ENCODE measurements at places on chromosomes 11 and 22. TPM values are rescaled to one million over a fixed set of nuclear protein-coding genes. Genes with fewer than 3 reads are reported as not detected.

The IGHMBP2 gene
- 26.8 TPM for total RNA-seq

The MS4A15 gene
- not detected for total RNA-seq

The EMID1 gene
- 1.0 TPM for total RNA-seq

The MRGPRX4 gene
- not detected for total RNA-seq

The MICAL2 gene
- 136 TPM for total RNA-seq

The MRPL49 gene
- total RNA-seq, result 54.6 TPM

The MPZL3 gene
- total RNA-seq, result 1.8 TPM

The CD3D gene
- total RNA-seq, result not detected

The NFAM1 gene
- 2.1 TPM for total RNA-seq

- DNase-seq, result no peak
- no peaks in the 10 kb centered on the region for H3K27me3 ChIP-seq
- H3K27ac ChIP-seq, result no peak overlapping the region
- H3K36me3 ChIP-seq, result no peaks in the 10 kb centered on the region
These were observed 35.8 kb downstream of the OR4C6 start for GRCh38 chr11:55697817-55698216.

DNA sequence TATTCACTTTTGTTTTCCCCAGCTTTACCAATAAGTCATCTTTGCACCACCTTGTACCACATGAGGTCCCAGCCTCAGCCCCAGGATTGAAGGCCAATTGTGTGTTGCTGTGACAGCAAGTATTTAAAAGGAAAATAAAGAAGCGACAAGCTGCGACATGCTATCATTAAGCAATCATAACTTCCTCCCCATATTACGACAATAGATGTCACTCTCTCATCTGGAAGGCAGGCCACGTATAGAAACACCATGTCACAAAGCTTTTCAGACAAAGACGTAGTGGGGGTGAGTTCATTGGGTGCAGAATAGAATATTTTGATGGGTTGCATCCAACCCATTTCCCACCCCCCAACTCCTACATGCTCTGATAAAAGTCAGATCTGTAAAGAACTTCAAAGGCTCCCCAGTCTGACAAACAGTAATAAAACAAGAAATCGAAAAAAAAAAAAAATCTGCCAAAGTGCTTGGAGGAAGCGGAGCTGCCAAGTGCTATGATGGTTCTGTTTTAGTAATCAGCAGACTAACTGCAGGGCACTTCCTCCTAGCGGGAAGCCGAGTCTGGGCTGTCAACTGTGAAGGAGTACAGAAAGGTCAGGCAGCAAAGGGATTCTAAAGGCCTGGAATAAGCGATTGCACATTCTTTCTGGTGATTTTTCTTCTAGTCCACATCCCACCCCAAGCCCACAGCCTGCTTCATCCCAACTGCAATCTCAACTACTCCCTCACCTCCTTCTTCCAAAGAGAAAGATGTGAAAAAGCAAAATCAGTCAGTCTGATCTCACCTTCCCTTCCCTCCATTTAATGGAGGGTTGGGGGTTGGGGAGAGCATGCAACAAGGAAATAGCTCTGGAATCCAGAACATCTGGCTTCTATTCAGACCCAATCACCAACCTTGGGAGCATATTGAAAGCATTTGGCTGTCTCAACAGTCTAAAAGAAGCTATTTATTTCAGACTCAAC is 131.4 kb upstream of the UBASH3B start:
- no peak for DNase-seq
- no peak overlapping the region for H3K27ac ChIP-seq
- H3K27me3 ChIP-seq, result no peaks in the 10 kb centered on the region
- H3K4me3 ChIP-seq, result no peak overlapping the region

- no peaks in the 10 kb centered on the region for H3K27me3 ChIP-seq
- no peaks in the 10 kb centered on the region for H3K36me3 ChIP-seq
- H3K27ac ChIP-seq, result no peak overlapping the region
- peaks cover 17% of the 10 kb centered on the region for H3K4me1 ChIP-seq
- DNase-seq, result no peak
These were observed 95.2 kb upstream of the ANO1 start for GRCh38 chr11:69982690-69983570.

DNA sequence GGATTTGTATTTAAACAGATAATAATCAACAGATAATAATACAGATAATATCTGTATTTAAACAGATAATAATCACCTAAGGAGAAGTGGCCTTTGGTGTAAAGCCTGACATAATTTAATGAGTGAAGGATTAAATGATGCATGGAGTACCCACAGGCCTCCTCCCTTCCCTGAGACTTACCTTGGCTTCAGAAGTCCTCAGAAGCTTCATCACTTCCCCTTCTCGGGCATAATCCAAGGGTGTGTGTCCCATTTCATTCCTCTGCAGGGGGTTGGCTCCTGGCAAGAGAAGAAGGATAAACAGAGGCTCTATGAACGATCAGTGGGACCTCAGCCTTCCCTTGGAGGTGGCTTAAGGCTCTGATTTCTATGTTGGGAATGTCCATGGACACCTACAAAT is 85.5 kb upstream of the PHOX2A start:
- DNase-seq, result no peak
- no peaks in the 10 kb centered on the region for H3K4me1 ChIP-seq
- no peak overlapping the region for H3K4me3 ChIP-seq
- no peak overlapping the region for H3K27ac ChIP-seq
- H3K36me3 ChIP-seq, result peaks cover 16% of the 10 kb centered on the region

DNA sequence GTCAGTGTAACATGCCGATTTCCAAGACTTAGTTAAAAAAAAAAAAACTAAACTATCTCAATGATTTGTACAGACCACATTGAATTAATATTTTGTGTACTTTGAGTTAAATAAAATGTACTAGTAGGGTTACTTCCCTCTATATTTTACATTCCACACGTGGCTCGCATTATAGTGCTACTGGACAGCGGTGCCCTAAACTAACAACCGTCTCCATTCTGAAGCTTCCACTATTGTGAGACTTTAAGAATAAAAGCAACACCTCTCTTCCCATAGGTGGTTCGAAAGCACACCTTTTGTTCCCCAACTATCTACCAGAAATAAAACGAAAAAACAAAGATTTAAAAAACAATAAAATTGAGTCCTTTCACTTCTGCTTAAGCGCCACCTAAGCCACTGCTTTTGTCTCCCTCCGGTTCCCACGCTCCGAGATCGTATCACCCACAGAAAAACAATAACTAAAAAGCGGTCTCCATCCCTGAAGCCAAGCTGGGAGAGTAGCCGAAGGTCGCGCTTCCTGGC is 380 bp upstream of the TTC17 start:
- peak overlapping the region; percentile 96 for H3K4me3 ChIP-seq
- H3K36me3 ChIP-seq, result no peaks in the 10 kb centered on the region

DNA sequence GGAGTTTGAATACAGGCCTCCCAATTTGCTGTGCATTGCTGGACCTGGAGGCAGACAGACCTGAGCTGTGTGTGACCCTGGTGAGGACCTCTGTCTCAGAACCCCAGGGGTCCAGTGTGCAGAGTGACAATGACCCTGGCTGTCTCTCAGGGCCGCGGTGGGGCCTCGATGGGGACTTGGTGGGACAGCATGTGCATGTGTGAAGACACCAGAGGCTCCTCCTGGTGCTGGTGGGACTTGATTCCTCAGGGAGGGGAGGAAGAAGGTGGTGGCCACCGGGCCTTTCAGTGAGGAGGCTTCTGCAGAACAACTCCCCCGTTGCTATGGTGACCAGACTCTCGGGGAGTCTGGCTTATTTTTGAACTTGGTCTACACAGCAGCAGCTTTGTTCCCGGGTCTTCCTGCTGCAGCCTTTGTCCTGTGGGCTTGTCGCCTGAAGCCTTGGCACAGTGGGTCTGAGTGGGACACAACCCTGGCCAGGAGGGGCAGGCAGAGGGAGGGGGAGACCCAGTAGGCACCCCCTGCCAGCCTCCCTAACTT is 35.3 kb downstream of the MCM5 start:
- H3K36me3 ChIP-seq, result no peaks in the 10 kb centered on the region
- peaks cover 13% of the 10 kb centered on the region for H3K4me1 ChIP-seq
- H3K27ac ChIP-seq, result no peak overlapping the region
- no peaks in the 10 kb centered on the region for H3K27me3 ChIP-seq
- H3K4me3 ChIP-seq, result no peak overlapping the region
- no peak for DNase-seq

DNA sequence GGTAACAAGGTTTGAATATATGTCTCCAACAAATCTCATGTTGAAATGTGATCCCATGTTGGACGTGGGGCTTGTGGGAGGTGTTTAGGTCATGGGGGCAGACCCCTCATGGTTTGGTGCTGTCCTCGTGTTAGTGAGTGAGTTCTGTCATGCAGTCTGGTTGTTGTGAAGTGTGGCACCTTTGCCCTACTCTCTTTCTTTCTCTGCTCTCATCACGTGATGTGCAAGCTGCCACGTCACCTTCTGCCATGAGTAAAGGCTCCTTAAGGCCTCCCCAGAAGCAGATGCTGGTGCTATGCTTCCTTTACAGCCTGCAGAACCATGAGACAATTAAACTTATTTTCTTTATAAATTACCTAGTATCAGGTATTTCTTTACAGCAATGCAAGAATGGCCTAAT is 218.3 kb downstream of the NXPE2 start:
- no peak overlapping the region for H3K27ac ChIP-seq
- no peak for DNase-seq
- no peak overlapping the region for H3K4me3 ChIP-seq
- H3K4me1 ChIP-seq, result no peaks in the 10 kb centered on the region

DNA sequence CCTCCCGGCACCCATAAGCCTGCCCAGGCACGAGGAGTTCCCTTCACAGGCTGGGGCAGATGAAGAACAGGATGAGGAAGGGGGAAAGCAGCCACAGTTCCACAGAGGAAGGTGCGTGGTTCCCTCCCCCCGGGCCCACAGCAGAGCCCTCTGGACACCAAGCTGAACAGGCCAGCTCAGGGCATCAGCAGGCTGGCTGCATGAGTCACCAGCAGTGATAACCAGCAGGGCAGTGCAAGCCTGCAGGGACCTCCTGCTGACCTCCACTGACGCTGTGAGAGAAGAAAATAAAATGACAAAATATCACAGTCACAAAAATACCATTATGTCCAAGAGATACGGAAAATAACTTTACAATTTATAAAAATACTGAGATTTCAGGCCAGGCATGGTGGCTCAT is 11.5 kb downstream of the RTL6 start:
- H3K4me1 ChIP-seq, result no peaks in the 10 kb centered on the region
- no peak overlapping the region for H3K4me3 ChIP-seq
- H3K36me3 ChIP-seq, result peaks cover 41% of the 10 kb centered on the region
- DNase-seq, result no peak
- H3K27ac ChIP-seq, result no peak overlapping the region
- H3K27me3 ChIP-seq, result no peaks in the 10 kb centered on the region

DNA sequence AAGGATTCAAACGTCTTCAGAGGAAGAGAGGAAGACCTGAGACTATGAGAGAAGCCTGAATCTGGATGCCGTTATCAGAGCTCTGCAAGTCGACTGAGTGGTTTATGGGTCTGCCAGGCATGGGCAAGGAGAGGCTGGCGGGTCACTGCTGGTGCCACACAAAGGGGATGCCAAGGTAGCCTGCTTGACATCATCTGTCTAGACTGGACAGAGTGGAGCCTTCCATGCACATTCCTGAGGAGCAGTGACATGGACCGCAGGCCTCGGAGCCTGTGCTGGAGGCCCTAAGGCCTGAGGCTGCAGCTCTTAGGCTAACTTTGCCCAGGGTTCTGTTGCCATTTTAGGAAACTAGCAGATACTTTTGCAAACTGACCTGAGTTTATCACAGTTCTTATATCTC is 127.4 kb downstream of the WT1 start:
- no peaks in the 10 kb centered on the region for H3K27me3 ChIP-seq
- no peaks in the 10 kb centered on the region for H3K36me3 ChIP-seq
- no peak overlapping the region for H3K27ac ChIP-seq

DNA sequence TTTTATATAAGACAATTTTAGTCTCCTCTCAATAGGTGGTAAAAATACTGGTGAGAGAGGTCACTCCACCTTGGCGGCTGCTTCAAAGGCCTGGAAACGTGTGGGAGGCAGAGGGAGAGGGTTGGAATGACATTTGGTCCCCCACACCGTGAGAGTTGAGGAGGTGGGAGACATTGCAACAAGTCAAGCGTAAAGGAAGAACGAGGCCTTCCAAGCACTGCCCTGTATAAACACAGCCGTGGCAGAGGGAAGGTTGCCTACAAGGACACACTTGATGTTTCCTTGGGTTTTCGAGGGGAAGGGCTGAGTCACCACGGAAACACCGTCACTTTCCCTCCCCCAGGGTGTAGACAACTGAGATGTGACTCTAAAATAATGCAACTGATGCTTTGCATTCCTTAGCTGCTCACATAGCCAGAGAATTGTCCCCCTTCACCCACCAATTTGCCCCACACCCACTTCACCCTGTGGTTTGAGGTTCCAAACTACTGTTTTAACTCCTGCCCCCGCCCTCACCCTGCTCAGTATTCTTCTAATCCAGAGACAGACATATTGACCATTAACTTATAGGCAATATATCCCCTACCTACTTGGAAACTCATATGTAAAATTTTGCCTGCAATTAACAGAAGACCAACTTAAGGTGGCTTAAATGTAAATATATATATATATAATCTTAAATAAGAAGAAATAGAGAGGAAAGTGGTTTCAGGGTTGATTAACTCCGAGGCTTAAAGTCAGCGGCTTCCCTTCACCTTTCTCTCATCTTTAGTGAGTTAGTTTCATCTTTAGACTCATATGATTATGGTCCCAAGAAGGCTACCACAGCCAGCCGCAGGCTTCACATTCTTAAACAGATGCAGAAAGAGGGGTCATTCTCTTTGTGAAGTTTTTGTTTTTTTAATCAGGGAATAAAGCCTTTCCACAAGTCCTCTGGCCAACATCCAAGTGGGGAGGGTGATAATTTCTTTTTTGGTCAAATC is 54.1 kb upstream of the BDNF start:
- no peaks in the 10 kb centered on the region for H3K4me1 ChIP-seq
- H3K27me3 ChIP-seq, result no peaks in the 10 kb centered on the region
- no peak overlapping the region for H3K4me3 ChIP-seq
- DNase-seq, result no peak

GRCh38 chr11:126585774-126586491 is 230.4 kb downstream of the ST3GAL4 start:
- no peaks in the 10 kb centered on the region for H3K27me3 ChIP-seq
- no peak overlapping the region for H3K4me3 ChIP-seq
- H3K36me3 ChIP-seq, result no peaks in the 10 kb centered on the region
- peak; percentile 33 for DNase-seq

- no peak overlapping the region for H3K4me3 ChIP-seq
- H3K27me3 ChIP-seq, result no peaks in the 10 kb centered on the region
- DNase-seq, result no peak
- H3K27ac ChIP-seq, result no peak overlapping the region
These were observed 90.0 kb upstream of the ALX4 start for GRCh38 chr11:44399968-44400367.

- H3K4me1 ChIP-seq, result peaks cover 14% of the 10 kb centered on the region
- H3K4me3 ChIP-seq, result peak within 1 kb of the TSS; percentile 87
- H3K27ac ChIP-seq, result peak within 1 kb of the TSS; percentile 87
- H3K27me3 ChIP-seq, result no peaks in the 10 kb centered on the region
- peaks cover 18% of the 10 kb centered on the region for H3K36me3 ChIP-seq
These were observed at the start of gene MN1 for GRCh38 chr22:27801616-27802345. Gene MN1, minus strand, starts transcription at chr22:27801756. Its CDS starts 1,213 bp downstream, at chr22:27800543.

GRCh38 chr11:121766991-121767390 is 314.2 kb upstream of the SORL1-AS1 start:
- H3K27ac ChIP-seq, result no peak overlapping the region
- H3K36me3 ChIP-seq, result no peaks in the 10 kb centered on the region
- DNase-seq, result no peak
- no peak overlapping the region for H3K4me3 ChIP-seq
- no peaks in the 10 kb centered on the region for H3K4me1 ChIP-seq

- no peak overlapping the region for H3K27ac ChIP-seq
- H3K4me1 ChIP-seq, result no peaks in the 10 kb centered on the region
- no peak overlapping the region for H3K4me3 ChIP-seq
- no peak for DNase-seq
These were observed 874.4 kb downstream of the NTM start for GRCh38 chr11:132244846-132245245.

GRCh38 chr11:8261291-8261690 is 2.4 kb downstream of the LMO1 start:
- DNase-seq, result no peak
- H3K27ac ChIP-seq, result no peak overlapping the region
- no peak overlapping the region for H3K4me3 ChIP-seq
- peaks cover 20% of the 10 kb centered on the region for H3K4me1 ChIP-seq

Measured in tibial nerve (tissue), 4 donors.